ENCODE measurements at places on chromosomes 1 and 21.

DNA sequence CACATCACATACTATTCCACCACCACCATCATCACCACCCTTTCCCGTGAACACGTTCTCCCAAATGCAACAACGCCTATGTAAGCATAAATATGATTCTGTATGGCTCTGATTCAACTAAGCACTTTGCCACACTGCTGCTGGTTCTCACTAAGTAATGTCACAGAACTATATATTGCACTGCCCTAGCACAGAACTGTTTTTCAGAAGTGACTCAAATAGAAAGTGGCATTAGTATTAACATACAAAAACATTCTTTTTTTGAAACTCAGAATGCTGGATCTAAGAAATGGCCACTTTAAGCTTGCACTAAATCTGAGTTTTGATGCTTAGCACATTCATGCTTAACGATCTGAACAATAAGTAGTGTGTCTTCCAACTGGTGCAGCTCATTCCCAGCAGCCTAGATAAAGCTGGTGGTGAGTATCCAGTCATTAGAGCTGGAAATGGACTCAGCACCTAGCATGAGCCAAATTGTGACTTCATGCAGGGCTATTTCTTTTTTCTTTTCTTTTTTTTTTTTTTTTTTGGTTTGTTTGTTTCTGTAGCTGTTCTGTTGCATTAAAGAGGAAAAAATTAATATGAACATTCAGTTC lies 46.2 kb upstream of the ZC3H11B start:
- DNase-seq = no peak

- DNase-seq = no peak
Measured at GRCh38 chr1:235843461-235843961, 23.2 kb downstream of the LYST start.

- no peak for DNase-seq
Measured at GRCh38 chr21:38400195-38400919, 97.9 kb downstream of the ERG start.

- DNase-seq = no peak
Measured at GRCh38 chr1:228544021-228544850, 57.1 kb downstream of the RNF187 start.

DNA sequence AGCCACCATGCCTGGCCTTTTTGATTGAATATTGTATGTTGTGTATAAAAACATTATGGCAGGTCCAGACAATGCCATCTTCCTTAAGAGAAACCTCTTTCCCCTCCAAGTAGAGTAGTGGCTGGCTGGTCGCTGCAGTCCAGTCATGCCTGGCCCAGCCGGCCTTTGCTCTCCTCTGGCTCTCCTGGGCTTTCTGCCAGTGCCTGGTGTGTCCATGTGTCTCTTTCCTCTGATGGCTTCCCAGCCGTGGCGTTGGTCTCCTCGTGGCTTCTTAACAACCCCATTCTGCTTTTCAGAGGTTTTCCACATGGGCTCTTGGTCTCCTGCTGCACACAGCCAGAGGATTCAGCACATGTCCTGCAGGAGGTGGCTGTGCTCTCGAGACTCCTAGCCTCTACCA lies 58.7 kb downstream of the DIP2A start:
- no peak for DNase-seq

DNA sequence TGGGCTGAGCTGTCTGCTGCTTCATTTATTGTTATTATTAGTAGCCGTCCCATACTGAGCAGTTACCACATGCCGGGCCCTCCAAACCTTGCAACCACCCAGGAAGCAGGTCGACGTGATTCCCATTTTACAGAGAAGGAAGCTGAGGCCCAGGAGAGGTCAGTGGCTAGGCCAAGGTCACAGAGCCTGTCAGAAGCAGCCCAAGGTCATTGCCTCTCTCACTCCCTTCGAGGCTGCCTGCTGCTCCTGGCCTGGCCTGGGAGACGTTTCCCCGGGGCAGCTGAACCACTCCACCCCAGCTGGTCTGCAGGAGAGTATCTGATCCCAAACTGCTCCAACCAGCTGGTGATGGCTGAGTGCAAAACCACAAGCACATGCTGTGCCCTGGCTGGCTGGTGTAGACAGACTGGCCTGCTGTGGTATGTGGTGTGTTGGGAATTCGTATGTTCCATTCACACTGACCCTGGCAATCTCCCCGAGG lies 6.5 kb downstream of the PADI4 start:
- no peak for DNase-seq

GRCh38 chr1:209051570-209051969 lies 531.9 kb upstream of the CAMK1G start:
- DNase-seq = no peak

DNA sequence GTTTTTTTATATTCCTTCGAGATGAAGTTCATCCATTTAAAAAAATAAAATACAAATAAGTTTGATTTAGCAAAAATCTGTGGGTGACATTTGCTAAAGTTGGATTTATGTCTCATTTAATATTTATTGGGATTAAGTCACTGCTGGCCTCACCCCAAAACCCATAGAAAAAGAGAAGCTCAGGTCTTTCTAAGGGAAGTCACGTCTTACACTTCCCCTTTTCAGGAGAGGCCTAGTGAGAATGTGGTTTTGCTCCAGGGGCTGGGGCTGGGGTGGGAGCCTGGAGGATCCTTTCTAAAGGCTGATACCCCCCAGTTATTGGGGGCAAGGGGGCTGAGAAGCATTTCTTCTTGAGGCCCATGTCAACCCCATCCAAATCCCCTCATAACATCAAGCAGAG lies 300.3 kb downstream of the DSCAM start:
- DNase-seq = no peak

GRCh38 chr1:219621047-219621786 lies 8.3 kb upstream of the ZC3H11B start:
- DNase-seq = no peak

GRCh38 chr1:94119306-94119705 lies 1.6 kb downstream of the ABCA4 start:
- no peak for DNase-seq

DNA sequence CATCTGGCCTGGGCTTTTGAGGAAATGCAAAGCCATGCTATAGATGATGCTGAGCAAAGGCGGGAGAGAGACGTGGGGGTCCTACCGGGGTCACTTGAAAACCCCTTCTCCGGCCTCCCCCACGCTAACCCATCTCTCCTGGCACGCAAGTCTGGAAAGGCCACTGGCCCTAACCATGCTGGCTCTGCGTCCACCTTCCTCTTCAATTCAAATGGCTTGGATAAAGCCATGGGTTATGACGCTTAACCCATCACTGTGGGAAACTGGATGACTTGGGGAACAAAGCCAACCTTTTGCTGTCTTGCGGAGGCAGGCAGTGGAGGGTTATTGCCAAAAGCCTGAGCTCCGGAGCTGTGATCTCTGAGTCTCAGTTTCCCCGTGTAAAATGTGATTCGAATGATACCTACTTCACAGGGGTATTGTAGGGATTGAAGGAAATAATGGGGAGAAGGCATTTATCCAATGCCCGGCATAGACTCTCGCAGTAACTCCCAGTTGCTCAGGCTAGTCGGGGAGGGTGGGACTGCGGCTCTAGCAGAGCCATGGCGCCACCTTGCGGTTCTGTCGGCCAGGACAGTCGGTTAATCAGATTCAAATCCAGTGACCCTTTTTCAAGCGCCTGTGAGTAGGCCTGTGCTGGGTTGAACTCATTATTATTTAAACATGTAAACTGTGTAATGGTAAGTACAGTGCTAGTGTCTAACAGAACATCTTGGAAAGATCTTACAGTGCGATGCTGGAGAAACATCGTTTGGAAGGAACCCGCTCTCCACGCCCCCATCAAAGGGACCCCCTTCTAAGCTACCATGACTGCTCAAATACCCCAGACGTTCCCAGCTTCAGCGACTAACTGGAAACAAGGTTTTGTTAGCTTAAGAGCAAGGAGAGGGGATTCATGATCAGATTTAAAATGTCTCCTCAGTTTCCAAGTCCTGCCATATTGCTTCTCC lies 20.3 kb downstream of the NEK2 start:
- peak; percentile 49 for DNase-seq

GRCh38 chr1:94413311-94413710 lies 4.9 kb upstream of the ABCD3 start:
- no peak for DNase-seq

DNA sequence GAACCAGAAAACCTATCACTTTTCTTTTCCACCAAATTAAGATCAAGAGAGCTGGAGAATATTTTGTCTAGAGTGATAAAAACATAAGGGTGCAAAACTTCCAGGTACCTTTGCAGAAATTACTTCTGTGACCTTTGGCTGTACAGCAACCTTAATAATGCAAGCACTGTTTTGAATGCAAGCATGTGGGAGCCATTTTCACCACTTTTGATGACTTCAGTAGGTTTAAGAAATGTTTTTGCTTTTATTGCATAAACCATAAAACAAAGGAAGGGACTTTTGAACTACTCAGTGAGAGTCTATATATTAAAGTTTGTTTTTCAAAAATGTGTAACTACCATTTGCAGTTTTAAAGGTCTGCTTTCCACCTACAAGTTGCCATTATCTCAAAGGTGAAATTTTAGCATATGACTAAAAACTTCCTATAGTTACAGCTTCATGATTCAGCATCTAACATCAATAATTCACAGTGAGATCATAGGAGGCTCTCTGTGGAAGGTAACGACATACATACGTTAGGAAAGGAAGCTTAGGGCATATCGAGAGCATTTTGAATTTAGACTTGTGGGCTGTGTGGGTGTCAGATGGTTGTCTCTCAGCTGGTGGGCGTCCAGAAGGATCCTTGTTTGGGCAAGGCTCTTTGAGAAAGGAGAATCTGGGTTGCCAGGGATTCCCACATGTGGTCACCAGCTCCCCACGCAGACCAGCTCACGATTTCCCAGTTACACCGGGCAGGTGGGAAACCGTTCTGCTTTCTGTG lies 1.1 kb upstream of the GADD45A start:
- DNase-seq = peak; percentile 2

DNA sequence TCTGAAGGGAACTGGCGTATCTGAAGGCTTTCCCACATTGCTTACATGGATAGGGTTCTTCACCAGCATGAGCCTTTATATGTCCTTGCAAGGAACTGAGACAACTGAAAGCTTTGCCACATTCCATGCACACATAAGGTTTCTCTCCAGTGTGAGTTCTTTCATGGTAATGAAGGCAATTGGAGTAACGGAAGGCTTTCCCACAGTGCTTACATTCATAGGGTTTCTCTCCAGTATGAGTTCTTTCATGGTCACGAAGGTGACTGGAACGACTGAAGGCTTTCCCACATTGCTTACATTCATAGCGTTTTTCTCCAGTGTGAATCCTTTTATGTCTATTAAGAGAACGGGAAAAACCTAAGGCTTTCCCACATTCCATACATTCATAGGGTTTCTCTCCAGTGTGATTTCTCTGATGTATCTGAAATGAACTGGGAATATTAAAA lies 15.0 kb downstream of the ZNF124 start:
- no peak for DNase-seq

DNA sequence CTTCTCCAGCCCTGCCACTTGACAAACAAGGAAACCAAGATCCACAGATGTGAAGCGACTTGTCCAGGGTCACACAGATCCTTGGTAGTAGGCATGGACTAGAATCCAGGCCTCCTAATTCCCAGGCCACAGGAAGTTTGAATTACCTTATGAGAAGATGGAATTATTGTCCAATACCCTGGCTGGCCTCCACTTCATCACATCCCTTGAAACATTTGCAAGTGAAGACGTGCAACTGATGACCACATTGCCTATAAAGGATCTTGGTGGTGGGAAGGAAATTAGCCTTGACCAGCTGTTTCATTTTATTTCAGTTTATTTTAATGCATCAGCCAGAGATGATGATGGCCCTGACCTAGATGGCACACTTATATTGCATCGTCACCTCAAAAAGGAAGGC lies 165.8 kb upstream of the CAMK1G start:
- no peak for DNase-seq

DNA sequence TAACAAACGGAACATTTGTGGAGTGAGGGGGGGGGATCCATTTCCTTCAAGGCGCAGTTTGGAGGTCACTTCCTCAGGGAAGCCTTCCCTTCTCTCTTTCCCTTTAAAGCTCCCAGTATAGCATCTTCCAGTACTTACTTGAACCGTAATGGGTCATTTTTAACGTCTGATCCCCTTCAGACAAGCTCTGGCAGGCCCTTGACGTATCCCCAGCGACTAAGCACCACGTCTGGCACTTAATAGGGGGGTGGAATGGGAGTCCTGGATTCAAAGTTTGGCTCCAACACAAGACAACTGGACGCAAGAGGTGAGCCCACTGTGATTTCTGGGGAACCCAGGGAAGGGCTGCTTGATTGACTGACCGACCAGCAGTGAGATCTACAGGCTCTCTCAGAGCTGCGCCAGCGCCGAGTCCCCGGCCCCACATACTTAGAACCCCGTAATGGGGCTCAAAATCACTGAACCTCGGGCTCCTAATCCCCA lies 441 bp downstream of the YARS1 start:
- DNase-seq = no peak

DNA sequence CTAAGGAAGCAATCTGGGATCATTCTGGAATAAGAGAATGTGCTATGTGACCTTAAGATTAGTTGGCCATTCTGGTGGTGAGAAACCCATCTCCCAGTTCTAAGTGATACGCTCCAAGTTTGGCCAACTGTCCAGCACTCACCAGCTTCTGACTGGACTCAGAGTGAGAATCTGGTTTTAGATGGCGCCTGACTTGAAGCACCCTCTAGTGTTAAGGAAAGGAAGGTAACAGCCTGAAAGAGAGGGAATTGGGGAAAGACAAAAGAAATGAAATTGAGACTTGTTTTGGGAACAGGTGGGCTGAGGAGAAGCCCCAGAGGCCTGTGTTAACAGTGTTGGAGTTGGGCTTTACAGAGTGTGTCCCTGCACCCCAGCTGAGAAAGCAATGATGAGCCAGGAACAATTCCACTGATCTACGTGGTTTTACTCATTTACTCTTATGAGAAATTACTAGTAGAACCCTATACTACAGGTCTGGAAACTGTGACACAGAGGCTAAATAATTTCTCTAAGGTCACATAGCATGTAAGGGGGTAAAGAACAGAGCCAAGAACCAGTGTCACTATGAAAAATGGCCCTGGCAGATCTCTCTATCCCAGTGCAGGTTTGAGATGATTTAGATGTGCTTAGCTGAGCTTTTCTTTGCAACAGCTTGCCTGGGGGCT lies 9.3 kb upstream of the FCAMR start:
- DNase-seq = no peak

DNA sequence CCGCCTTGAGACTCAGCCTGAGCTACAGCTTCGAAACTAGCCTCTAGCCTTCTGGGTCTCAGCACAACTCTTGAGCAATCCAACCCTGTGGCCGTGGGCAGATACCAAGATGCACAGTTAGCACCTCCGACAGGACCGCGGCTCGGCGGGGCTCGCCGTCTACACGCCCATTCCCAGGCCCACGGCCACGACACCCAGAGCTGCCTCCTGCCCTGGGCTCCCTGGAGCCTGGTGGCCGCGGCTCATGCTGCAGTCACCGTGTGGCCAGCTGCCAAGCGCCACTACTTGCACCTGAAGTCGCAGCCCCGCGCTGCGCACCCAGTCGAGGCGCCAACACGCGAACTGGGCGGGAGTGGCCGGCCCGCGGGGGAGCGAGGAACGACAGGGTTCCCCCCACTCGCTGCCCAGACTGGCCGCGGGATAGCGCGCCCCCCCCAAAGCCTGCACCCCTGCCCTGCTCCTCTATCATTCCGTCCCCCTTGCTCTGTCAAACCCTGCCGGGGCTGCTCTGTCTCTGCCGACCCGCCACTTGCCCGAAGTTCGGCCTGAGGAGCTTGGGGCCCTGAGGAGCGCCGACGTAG lies 729 bp upstream of the CDCA8 start:
- DNase-seq = no peak

GRCh38 chr1:8017495-8018197 lies 8.5 kb downstream of the ERRFI1 start:
- no peak for DNase-seq

Data from activated CD4-positive, CD25-positive, alpha-beta regulatory T cell treated with anti-CD3 and anti-CD28 coated beads, Interleukin-2, amount 50 U/mL, for 16 hours (primary cell).